ENCODE measurements at places on chromosomes 2 and 18.

DNA sequence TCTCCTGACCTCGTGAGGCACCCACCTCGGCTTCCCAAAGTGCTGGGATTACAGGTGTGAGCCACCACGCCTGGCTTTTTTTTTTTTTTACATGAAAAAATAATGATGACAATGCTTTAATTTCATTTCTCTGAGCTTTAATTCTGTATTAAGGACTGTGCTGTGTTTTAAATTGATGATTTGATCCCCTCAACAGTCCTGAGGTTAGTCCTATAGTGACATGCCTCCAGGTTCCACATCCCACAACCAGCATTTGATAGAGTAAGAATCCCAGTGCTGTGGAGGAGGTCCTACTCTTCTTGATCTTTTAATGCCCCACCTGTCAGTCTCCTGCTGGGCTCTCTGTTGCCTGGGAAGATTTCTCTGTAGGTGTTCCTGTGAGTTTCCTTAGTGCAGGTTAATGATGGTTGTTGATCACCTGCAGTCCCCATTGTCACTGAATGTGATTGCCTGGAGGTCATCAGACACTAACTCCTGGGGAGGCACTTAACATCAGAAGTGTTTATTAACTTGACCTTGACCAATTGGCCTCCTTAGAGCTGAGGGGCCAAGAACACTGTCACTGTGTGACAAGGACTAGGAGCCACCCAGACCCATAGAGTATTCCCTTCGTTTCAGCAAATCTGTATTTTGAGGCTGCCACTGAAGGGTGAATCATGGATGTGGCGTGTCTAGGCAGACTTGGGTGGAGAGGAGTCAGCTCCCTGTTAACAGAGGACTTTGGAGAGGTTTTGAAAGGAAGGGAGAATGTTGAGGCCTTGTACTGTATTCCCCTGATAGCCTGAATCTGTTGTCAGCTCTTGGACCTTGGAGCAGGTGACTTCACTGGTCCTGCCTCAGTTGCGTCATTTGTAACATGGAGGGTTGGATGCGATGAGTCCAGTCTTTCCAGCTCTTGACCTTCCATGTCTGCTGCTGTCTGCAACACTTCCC lies 11.5 kb downstream of the ASAP2 start:
- peak; percentile 51 for DNase-seq

DNA sequence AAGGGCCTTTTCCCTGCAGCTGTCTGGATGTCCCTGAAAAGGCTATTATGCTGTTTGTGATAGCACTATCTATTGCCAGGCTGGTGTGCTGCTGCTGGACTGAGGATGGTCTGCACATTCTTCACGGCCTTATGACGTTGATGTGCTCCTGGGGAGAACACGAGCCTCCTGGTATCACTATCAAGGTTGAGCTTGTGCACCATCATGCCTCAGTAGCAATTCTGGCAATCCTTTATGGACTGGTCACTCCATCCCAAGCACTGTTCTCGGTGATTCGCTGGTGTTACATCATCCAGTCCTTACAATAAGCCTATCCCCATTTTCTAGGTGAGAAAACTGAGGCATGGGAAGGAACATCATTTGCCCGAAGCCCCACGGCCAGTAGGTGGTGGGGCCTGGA lies 18.2 kb upstream of the CCBE1 start:
- no peak for DNase-seq

- DNase-seq, result no peak
Measured at GRCh38 chr2:28516950-28517349, 21.1 kb downstream of the PLB1 start.

DNA sequence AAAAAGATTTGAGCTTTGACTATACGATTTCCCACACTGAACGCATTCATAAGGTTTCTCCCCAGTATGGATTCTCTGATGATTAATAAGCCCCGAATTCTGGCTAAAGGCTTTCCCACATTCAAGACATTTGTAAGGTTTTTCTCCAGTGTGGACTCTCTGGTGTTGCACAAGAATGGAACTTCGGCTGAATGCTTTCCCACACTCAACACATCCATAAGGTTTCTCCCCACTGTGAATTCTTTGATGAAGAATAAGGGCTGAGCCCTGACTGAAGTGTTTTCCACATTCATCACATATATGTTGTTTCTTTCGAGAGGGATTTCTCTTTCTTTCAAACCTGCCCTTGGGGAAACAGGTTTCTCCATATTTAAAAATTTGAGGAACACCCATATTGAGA lies 6.9 kb downstream of the ZNF24 start:
- no peak for DNase-seq

DNA sequence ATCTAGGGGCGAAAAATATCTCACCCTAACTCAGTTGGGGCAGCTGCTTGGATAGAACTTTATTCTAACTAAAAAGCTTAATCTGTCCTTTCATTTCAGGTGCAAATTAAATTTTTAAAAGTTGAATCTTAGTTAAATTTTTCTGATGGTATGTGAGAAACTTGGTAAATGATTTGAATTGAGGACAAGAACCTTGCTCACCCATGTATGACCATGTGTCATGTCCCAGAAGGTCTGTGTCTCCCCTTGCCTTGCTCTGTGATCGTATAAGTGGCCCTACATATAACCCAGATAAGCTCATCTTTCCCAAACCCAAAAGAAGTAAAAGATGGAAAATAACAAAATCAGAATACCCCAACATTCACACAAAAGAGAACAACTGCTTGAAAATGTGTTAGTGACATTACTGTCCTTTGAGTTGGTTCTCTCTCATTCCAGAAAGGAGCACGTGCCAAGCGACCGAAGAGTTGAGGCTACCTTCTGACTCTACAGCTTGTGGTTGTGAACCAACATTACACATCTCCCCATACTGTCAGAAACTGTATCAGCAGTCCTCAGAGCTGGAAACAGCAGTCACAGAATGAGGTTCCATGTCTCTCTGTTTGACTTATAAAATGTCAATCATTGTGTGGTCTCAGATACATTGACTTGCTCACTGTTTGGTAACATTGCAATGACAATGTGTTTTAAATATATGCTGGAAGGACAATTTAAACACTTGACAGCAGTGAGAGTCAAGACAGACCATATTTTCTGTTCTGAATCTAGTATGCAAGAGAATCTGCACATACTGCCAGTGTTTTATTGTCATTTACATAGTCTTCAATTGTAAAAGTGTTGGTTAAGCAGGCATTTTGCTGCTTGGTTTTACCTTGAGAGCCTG lies 46.3 kb upstream of the TANK start:
- DNase-seq, result no peak

GRCh38 chr18:46155641-46156051 lies 51.5 kb downstream of the HAUS1 start:
- DNase-seq, result no peak

DNA sequence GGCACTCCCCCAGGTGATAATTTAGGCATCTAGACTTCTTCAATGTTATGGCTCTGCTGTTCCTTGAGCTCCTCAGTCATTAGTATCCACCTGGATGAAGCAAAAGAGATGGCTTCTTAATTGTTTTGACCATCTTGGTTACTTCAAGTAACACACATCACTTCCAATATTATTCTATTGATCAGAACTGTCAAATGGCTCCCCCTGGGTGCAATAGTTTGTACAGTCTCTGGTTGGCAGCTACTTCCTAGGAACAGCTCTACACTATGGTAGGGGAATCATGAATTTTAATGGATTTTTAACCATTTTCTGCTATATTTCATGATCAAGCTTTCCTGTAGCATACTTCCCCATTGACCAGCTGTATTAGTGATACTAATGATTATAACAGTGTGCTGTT lies 157.0 kb downstream of the NYAP2 start:
- DNase-seq, result peak; percentile 11

DNA sequence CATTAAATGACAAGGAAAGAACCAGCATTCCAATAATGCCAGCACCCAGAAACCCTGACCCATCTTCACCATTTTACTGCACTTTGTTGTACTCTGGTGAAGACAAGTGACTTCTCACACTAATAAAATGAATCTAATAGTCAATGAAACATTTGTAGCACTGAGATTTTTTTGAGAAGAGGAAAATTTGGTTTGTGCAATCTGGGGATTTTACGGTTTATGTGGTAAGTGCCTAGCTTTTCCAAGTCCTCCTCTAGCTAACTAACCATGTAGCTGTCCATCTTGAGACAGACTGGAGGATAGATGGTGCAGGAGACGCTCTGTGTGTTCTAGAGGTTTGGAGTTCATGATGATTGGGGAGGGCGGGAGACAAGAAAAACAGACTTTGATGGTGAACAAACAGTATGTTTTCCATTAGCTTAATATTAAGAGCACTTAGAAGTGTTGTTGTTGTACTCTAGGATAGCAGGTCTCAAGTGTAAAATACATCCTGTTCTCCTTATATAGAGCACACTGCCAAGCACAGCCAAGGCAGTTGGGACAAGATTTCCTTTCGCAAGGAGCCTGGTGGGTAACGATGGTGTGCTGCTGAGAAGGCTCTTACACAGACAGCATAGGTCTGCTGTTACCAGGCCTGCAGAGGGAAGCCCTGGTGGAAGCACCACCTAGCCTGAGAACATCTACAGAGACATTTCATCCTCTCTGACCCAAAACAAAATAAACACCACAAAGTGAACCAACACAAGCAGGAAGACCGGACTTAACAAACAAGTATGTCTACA lies 83.7 kb downstream of the BCL11A start:
- DNase-seq, result no peak

GRCh38 chr2:100160396-100160795 lies 18.0 kb upstream of the AFF3 start:
- no peak for DNase-seq

DNA sequence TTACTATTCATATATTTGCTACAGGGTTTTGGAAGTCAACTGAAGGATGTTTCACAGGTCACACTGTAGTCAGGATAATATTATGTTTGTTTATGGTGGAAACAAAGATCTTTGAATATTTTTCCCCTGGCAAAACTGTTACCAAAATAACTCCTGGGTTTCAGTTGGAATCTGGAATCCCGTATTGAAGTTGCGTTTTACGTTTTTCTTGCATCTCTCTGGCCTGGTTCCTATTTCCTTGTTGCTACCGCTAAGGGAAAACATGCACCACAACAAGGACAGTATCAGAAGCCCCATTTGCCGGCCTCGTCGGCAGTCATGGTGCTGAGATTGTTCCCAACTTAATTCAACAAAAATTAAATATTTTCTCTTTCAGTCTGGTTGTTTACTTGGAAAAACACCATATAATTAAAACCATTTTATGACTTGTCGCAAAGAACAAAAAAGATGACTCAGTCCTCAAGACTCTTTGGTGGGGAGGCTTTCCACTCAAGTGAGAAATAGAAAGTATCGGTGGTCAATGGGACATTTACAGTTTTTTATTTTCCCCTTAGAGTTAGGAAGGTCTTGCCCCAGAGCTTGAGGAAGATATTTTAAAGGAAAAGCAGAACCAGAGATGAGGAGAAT lies 42.3 kb downstream of the EN1 start:
- no peak for DNase-seq

DNA sequence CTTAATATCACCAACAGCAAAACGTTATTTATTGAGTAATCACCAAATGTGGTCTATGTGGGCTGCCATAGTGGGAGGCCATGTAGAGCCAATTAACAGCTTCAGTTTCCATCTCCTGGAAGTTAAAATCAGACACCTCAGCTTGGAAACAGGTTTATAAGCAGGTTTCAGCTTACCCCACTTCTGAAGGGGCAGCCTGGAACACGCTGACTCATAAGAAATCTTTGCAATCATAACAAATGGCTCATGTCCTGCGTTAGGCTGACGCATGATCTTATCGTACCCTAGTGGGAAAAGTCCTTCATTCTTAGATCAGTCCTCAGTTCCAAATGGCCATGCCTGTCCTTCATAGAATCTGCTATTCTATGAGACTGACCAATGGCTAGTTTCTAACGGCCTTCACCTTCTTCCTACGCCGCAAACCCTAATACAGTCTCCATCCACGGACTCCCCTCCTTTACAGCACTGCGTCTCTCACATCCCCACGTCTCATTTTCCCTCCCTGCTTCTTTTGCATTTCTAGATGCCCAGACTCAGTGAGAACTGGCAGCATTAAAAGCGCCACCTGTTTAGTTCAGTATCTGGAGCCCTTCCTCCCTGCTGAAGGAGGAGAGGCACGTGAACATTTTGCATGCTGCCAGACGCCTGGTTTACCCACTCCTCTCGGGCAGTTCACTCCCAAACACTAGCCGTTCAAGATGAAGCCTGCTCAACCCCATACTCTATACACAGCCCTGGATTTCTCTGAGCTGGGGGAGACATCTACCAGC lies 24.2 kb upstream of the BZW1 start:
- no peak for DNase-seq

DNA sequence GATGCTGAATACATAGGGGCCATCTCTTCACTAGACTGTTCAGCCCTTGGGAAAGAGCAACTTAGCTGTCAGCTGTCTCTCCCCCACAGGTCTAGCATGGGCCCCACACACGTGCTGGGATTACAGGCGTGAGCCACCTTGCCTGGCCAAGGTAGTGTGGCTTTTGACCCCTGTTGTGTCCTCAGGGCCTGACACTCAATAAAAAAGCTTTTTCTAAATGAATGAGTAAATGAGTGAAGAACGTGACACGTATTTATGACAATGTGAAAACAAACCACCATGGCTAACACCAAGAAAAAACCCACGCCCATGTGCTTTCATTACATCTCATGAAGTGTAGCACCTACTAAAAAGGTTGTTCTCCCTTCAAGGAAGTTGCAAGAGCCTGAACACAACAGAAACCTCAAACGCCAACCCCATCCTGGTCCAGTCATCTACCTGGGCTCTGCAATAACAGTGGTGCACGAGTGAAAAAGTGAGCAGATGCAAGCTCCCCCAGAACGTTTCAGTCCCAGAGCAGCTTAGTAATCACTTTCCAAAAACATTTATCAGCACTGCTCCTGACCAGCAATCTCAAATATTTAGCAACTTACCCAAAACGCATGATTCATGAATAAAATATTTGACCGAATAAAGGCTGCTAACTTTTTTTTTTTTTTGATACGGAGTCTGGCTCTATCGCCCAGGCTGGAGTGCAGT lies 3.4 kb downstream of the WDFY1 start:
- no peak for DNase-seq

GRCh38 chr2:8587251-8587791 lies 94.5 kb upstream of the ID2 start:
- DNase-seq, result no peak

GRCh38 chr2:109084341-109084740 lies 44.7 kb upstream of the SH3RF3 start:
- DNase-seq, result no peak

DNA sequence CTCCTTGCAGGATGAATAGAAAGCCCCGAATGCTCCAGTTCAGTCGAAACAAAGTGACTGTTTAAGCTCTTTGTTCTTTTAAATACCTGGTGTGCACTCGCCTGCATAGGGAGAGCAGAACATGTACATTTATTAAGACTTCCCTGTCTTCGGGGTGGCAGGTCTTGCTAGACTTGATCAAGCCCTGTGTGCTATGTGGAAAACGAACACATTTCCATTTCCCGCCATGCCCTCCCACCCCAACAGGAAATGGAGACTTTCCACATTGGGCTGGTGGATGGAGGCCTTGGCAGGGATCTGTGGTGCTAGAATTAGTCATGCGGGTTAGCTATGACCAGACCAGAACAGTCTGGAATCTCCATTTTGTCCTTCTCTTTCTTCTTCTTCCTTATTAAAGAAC lies 321.0 kb upstream of the THSD7B start:
- DNase-seq, result no peak

GRCh38 chr2:42328148-42328833 lies 32.7 kb downstream of the COX7A2L start:
- peak; percentile 35 for DNase-seq

GRCh38 chr18:13619505-13620205 lies 106.7 kb downstream of the FAM210A start:
- DNase-seq, result no peak

All from GM23338 (cell line).